Renal pelvis (tissue), 12 donors: ENCODE measurements at places on chromosomes 16 and 17.

DNA sequence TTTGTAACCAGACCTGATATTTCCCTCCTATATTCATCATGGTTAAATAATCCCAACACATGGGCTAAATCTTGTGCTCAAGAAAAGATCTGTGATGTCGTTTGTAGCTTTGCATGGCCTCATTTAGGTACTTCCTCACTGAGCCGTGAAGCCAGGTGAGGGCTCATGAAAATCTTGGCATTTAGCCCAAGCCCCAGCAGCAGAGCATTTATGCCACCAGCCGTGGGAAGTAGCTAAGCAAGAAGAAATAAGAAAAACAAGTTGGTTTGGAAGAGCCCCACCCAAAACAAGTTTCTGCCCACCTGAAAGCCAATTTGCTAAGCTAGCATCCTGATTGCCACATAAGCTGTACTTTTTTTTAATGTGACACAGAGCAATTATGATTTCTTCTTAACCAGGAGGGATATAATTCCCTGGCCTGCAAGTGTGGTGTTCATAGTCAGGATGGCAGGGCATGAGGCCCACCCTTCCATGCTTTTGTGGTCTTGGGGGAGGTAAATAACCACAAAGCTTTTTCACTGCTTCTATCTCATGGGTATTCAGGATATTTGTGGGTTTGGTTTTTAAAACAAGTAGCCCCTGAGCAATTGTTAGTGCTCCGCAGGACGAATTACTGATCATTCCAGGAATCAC lies 10.5 kb downstream of the TMIGD1 start:
- DNase-seq = peak; percentile 33

- peak; percentile 69 for DNase-seq
Measured at GRCh38 chr16:51818342-51818944, 667.4 kb upstream of the SALL1 start.

DNA sequence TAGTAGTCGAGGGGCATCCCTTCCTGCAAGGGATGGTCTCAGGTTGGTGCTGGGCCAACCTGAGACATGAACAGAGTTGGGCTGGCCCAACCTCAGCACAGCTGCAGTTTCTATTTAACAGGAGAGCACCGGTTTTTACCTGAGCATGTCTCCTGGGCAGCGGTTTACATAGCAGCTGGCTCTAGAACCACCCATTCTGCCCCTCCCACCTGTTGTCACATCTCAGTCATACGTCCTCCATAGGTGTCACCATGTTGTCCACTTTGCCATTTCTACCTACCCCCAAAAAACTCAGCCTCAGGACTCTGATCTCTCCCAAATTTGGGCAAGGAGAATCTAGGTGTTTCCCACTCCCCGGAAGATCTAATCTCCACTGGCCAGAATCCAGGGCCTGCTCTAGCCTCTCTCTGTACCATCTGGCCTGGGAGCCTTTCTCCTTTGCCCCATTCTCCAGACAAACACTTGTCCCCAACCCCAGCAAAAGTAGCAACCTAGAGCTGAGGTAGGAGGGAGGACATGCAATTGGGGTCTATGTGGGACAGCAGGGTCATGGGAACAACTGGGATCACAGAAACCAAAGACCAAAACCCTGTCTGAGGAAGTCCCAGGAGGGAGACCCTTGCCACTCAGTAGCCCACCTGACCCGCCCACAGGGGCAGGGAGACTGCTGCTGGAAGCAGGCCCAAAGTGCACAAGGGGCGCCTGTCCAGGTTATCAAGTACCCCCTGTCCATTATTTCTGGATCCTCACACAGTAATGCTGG lies 19.1 kb downstream of the ETV4 start:
- no peak for DNase-seq

- DNase-seq = no peak
Measured at GRCh38 chr16:79263425-79263824, 337.1 kb downstream of the MAF start.

- DNase-seq = peak; percentile 58
Measured at GRCh38 chr17:56009795-56010651, 143.3 kb upstream of the ANKFN1 start.

- DNase-seq = no peak
Measured at GRCh38 chr16:31676731-31677130, 149.0 kb downstream of the AHSP start.

GRCh38 chr17:66345264-66345663 lies 42.9 kb downstream of the PRKCA start:
- no peak for DNase-seq

GRCh38 chr17:42475835-42476234 lies 17.2 kb downstream of the ATP6V0A1 start:
- DNase-seq = no peak

GRCh38 chr16:79097166-79097565 lies 503.4 kb downstream of the MAF start:
- DNase-seq = no peak

GRCh38 chr17:45936610-45937009 lies 42.3 kb downstream of the MAPT start:
- no peak for DNase-seq

- no peak for DNase-seq
Measured at GRCh38 chr17:7429722-7430121, 1.1 kb downstream of the SPEM3 start.

DNA sequence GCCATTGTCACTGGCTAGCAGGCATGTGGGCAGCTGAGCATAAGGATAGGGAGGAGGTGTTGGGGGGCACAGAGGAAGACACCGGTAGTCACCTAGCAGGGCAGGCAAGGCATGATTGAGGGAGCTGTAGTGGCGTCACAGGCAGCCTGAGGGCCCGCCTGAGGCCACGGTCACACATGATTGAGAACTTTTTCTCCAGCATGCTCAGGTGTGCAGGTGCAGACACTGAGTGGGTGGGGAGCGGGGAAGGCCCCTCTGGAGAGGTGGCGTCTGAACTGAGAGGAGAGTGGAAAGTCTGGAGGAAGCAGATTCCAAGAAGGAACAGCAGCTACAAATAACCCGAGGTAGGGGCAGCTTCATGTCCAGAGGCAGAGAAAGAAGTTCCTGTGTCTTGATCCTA lies 10.9 kb upstream of the ARMC7 start:
- no peak for DNase-seq

DNA sequence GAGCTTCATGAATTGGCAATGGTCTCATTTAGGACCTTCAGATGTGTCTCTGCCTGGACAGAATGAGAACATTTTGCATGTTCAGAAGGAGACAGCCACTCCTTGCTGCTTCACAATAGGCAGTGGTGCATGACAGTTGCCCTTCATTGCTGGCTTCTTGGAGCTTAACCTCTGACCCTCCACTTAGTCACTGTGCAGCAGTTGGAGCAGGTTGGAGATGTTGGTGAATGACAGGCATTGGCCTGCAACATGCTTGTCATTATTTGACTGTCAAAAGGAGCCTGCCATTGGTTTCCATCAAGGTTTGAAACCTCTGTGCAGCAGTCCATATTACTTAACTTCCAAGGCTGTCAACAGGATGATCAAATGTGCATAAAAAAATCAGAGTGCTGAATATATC lies 22.7 kb downstream of the FTO start:
- peak; percentile 30 for DNase-seq

GRCh38 chr16:35399133-35399532 lies 1939.7 kb downstream of the TP53TG3F start:
- no peak for DNase-seq

DNA sequence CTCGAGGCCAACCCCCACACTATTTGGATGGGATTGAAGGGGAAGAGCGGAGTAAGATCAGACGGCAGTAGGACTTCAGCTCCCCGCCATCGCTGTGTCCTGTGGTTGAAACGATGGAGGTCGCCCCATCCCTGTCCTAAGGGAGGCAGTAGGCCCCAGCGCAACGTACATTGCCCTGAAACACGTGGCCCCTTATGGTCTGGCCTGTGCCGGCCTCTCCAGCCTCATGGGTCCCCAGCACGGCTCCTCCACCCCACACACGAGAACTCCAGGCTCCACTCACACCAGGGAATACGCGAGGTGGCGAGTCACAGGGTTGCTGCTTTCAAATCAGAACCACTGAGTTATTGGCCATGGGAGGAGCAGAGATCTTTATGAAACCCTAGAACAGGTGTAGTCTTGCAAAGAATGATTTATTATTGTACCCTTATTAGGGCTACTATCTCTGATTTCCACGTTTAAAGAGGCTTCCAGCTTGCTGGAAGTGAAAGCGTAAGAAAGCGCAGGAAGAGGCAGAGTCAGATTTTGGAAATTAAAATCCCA lies 669 bp upstream of the DCTPP1 start:
- no peak for DNase-seq

DNA sequence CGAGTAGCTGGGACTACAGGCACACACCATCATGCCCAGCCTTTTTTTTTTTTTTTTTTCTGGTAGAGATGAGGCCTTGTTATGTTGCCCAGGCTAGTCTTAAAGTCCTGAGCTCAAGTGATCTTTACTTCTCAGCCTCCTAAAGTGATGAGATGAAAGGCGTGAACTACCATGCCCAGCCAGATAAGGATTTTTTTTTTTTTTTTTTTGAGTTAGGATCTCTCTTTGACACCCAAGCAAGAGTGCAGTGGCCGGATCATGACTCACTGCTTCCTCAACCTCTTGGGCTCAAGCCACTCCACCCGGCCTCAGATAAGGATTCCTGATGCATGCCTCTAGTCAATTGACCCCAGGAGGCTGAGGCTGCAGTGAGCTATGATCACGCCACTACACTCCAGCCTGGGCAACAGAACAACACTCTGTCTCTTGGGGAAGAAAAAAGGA lies 11.2 kb upstream of the PLEKHG4 start:
- DNase-seq = no peak

GRCh38 chr17:40602445-40603443 lies 37.5 kb upstream of the CCR7 start:
- no peak for DNase-seq
